Activated T-cell treated with anti-CD3 and anti-CD28 coated beads for 1 hour (primary cell): ENCODE measurements at places on chromosomes 1 and 21.

DNA sequence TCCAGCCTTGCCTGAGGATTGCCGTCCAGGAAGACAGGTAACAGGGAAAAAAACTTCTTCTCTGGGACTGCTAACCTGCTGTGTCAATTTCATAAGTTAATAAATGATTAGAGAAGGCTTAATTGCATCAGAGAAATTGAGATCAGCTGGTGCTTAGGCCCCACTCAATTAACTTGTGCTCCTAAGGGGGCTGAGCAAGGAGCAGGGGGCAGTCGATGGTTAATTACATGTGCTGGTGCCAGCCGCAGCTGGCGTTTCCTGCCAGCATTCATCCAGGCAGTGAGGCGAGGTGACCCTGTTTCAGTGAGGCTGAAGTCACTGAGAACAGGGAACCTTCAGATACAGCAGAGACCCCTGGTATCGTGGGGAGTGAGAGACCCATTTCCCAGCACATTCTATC, 60.0 kb downstream of the FAM163A start:
- DNase-seq, result no peak

- no peak for DNase-seq
These were observed 35.1 kb downstream of the DIRAS3 start for GRCh38 chr1:68015369-68015768.

- no peak for DNase-seq
These were observed 2.9 kb upstream of the RABGAP1L start for GRCh38 chr1:174156437-174156836.

GRCh38 chr1:176789571-176790090, 326.7 kb downstream of the PAPPA2 start:
- DNase-seq, result no peak

GRCh38 chr1:12344596-12345349, 114.9 kb downstream of the VPS13D start:
- DNase-seq, result no peak

GRCh38 chr1:117627546-117628130, 21.8 kb downstream of the TENT5C start:
- no peak for DNase-seq

DNA sequence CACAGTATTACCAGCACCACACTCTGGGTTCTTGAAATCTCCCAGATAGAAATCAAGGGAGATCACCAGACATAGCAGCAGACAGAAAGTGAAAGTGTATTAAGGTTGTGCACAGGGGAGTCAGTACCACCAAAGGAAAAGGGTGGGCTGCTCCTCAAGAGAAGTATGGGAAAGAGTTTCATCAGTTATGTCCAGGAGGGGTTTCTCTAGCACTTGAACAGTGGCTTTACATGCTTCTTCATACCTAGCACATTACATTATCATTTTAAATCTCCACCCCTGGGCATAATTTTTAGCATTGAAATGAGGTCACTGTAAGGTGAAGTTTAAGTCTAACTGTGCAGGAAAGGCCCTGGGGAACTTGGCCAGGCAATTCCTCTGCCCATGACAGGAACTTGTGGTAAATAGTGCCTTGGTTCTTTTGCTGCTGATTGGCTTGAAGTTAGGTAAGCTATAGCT, 601.0 kb downstream of the NUF2 start:
- no peak for DNase-seq

DNA sequence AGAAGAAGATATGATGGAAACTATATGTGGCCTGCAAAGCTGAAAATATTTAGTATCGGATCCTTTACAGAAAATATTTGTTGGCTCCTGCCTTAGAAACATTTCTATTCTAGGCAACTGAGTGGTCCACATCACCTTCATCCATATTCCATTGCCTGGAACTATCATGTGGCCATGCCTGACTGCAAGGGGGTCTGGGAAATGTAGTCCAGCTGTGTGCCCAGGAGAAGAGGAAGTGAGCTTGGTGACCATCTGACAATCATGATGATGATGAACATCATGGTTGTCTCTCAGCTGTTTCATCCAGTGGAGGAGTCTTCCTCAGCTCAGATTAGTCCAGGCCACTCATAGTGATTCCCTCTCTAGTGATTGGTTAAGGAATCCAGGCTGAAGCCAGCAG, 61.8 kb upstream of the IFNLR1 start:
- no peak for DNase-seq

DNA sequence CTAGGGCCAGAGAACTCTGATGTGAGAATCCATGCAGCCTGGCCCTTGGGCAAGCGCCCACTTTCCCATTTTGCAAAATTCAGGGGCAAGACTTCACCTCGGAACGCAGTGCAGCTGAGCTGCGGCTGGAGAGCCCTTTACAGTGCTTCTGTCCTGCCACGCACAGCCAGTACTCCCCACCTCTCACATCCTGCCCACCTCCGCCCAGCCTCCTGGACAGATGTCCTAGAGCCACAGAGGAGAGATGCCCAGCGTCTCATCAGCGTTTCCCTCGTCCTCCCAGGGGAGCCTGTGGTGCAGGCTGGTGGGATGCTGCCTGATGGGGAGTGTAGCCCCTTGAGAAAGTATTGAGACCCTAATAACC, 29.6 kb downstream of the RUNX3 start:
- no peak for DNase-seq

- DNase-seq, result no peak
These were observed 23.6 kb downstream of the PTPRU start for GRCh38 chr1:29259802-29260441.

DNA sequence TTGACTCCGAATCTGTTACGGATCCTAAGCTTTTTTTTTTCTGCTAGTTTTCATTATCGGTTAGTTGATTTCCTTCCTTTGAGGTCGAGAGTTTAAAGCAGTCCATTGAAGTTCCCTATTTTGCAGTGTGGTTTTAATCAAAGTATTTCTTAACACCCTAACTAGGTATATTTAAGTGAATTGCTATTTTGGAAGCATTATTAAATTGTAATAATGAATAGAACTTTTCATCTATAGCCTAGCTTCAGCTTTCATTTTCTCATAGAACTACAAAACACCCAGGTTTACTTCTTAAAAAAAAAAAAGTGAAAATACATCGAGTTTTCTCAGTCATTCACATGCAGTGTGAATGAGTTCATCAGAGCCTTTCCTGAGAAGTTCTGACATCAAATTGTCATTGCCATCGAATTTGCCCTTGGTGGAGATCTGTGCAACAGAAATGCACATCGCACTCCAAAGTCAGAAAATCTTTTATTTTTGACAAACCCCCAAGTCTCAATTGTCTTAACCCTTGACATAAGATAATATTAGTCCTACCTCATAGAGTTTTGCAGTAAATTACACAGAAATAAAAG, 1.1 kb upstream of the LBR start:
- DNase-seq, result no peak

GRCh38 chr1:155166051-155166470, 7.0 kb downstream of the KRTCAP2 start:
- DNase-seq, result no peak

- DNase-seq, result no peak
These were observed 1.1 kb downstream of the THEM4 start for GRCh38 chr1:151908228-151908691.

DNA sequence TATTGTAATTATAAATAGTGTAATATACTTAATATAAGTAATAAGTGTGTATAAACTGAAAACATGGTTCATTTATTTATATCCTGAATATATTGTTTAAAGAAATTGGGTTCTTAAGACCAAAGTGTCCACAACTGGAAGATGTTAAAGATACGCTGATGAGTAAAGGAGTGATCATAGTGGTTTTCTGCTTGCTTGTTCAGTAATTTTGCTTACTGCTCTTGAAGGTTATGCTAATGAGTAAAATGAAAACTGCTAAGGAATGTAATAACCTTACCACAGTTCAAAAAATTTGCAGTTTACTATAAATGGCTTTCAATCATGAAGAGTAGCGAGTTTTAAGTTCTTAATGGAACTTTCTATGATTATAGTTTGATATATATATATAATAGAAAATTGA, 22.0 kb downstream of the DONSON start:
- no peak for DNase-seq

- DNase-seq, result no peak
These were observed 4.5 kb upstream of the COP1 start for GRCh38 chr1:176211396-176212165.

- no peak for DNase-seq
These were observed 3.7 kb upstream of the SDE2 start for GRCh38 chr1:226002667-226003501.

DNA sequence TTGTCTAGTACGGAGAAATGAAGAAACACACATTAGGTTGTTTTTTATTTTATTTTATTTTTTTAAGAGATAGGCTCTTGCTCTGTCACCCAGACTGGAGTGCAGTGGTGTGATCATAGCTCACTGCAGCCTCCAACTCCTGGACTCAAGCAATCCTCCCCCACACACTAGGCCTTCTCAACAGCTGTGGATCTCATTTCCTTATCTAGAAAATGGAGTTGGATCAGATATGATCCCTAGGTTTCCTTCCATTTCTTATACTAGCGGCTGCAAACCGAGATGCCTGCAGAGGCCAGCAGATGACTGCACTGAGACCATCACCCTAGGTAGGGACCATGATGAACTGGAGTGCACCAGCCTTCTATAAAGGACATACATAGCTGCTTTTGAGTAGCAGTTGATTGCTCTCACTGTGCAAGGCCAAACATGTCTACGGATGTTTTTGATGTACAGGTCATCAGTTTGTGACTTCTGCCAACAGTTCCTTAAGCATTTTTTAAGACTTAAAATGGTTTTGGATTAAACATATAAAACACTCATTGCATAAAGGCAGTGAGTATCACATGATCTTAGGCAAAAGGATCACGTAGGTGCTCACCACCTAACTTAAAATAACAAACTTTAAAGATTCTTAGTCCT, 11.4 kb upstream of the KLHL12 start:
- DNase-seq, result no peak

GRCh38 chr1:90720145-90720636, 3.1 kb upstream of the BARHL2 start:
- DNase-seq, result no peak
